ENCODE measurements at places on chromosomes 16 and 17. TPM values are rescaled to one million over a fixed set of nuclear protein-coding genes. Genes with fewer than 3 reads are reported as not detected.

CRHR1 gene
- total RNA-seq, result not detected

SLC12A3 gene
- not detected for total RNA-seq

- no peak for DNase-seq
Observed at GRCh38 chr16:82713778-82714177, 87.0 kb downstream of the CDH13 start.

GRCh38 chr17:33602981-33603380, 309.9 kb upstream of the ASIC2 start:
- peak; percentile 3 for DNase-seq

DNA sequence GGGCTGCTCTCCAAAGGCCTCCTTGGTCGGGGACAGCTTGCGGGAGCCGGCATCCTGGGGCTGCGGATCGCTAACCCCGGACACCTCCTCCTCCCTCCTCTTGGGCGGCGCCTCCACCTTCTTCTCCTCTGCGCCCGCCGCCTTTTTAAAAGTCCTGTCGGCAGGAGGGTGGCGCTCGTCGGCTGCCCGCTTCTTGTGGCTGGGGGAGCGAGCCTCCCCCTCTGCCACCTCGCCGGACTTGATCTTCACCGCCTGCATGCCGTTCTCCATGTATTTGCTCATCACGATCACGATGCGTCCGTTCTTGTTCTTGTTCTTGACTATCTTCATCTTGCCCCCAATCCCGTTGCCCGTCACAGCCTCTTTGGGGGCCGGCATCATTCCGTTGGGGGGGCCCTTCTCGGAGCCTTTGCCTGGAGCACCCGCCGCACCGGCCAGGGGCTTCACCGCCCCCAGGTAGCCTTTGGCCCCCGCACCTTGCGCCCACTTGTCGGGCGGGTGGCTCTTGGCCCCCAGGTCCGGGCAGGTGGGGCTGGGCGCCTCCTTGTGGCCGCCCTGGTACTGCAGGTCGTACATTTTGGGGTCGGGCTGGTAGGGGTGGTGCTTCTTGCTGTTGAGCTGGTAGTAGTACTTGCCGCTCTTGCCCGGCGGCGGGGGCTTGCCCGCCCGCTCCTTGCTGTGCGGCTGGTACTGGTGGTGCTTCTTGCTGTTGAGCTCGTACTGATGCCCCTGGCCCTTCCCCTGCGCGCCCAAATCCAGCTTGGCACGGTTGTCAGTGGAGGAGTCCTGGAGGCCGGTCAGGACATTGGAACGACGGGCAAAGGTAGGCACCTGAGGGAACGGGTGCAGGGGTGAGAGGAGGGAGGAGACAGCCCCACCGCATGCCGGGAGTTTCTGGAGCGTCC, 4.4 kb downstream of the CBX4 start:
- peak; percentile 69 for DNase-seq

GRCh38 chr16:80664786-80665185, 124.0 kb downstream of the DYNLRB2 start:
- DNase-seq, result no peak

GRCh38 chr17:47915776-47916398, 19.9 kb downstream of the SP2 start:
- DNase-seq, result no peak

DNA sequence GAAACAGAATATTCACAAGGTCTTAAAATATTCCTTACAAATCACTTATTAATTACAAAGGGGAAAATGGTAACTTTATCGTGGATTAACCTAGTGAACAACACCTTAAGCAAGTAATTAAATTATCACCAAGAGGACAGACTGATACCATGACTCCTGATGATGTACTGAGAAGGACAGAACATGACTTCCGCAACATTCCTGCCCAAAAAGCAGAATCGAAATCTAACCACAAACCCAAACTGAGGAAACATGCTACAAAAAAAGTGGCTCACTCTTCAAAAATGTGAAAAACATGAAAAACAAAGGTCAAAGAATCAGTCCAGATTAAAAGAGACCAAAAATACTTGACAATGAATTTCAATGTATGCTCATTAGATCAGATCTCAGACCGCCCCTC, 151.5 kb downstream of the AATF start:
- no peak for DNase-seq

- no peak for DNase-seq
Observed at GRCh38 chr16:86086471-86086870, 187.5 kb downstream of the IRF8 start.

DNA sequence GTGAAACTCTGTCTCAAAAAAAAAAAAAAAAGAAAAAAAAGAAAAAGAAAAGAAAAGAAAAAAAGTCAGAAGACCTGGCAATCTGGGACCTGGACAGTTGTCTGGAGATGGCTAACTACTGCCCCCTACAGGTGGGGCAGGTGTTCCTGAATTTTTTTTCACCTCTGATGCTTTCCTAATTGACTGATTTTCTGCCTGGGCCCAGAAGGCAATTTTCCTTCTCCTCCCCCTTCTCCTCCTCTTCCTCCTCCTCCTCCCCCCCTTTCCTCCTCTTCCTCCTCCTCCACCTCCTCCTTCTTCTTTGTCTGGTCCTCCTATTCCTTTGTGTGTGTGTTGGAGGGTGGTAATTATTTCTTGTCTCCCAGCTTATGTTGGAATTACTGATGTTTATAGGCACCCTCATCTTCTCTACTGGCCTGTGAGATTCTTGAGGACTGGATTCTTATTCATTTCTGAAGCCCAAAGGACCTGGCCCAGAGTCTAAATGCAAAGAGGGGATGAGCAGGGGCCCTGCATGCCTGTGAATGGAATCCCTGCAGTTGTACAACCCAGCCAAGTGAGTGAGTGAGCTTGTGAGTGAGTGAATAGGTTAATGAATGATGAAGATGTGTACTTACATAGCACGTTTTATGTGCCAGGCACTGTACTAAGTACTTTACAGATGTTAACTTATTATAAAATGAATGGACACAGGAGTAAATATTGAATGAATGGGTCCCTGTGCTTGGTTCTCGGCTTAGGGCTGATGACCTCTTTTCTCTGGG, 26.9 kb downstream of the IRX5 start:
- DNase-seq, result no peak

DNA sequence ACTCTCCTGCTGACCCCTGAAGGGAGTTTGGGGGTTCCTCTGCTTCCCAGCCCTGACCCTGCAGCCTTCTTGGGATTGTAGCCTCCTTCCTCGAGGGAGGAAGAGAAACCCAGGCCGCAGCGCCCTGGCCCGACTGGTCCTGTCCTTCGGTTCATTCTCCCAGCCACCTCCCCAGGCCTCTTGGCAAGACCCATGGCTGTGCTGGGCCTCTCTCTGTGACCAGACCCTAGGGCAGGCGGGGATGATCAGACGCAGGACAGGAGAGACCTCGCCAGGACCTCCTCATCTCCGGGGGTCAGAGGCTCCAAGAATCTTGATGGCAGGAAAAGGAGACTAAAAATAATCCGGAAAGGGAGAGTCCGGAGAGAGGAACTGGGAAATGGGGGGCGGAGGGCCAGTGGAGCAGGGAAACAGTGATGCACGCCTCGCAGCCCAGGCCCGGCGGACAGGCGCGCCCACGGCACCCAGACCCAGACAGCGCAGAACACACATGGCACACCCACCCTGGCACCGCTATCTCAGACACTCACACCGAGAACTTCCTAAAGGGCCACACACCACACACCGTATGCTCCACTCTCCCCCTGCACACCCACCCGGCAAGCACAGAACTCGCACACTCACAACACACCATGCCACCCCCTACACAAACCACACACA, 1.2 kb downstream of the ARHGEF15 start:
- DNase-seq, result no peak

DNA sequence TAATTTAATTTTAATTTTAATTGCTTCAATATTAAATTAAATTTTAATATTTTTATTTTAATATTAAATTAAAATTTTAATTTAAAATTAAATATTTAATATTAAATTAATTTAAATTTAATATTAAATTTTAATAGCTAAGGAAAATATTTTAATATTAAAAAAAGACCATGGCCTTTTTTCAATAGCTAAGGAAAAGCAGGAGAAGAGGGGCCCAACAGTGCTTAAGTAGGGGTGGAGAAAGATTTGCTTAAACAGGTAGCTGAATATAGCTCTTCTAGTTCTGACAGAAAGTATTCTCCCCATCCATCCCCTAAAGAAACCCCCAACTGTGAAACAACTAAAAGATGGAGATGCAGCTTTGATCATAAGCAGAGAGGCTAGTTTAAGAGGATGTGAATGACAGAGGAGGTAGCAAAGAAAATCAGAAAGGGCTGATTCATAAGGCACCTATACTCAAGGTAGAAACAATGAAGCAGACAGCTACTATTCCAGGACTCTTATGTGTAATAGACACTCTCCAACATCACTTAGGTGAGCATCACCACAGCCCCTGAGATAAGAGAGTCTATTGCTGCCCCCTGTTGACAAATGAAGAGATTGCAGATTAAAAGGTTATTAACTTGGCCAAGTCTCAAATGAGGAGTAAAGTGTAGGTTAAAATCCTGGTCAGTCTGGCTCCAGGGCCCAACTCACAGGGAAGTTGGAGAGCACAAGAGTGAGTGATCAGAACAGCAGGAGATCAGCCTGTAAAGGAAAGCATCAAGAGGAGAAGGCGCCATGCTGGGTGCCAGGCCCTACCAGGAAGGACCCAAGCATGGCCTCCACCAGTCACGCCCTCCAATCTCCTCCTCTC, 7.8 kb upstream of the RNASEK start:
- no peak for DNase-seq

DNA sequence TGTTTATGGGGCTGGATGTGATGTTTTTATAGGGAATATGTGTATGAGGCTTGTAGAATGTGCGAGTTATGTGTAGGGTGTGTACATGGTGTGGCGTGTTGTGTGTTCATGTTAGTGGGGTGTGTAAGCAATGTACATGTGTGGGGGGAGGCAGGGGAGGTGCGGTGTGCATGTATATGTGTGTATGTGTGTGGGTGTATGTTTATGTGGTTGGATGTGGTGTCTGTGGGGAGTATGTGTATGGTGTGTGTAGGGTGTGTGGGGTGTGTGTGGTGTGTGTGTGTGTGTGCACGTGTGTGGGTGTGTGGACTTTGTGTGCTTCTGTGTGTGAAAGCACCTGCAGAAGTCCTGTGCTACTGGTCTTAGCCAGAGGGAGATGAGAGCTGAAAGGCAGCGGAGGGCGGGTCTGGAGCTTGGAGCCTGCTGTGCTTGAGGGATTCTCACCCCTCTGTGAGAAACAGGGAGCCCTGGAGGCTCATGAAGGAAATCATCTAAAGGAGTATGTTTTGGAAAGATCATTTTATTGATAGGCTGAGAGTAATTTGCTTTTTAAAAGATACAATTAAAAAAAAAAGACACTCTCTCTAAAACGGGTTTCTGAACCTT, 222.7 kb downstream of the HS3ST4 start:
- DNase-seq, result no peak
